ENCODE measurements at places on chromosomes 5 and 9.

DNA sequence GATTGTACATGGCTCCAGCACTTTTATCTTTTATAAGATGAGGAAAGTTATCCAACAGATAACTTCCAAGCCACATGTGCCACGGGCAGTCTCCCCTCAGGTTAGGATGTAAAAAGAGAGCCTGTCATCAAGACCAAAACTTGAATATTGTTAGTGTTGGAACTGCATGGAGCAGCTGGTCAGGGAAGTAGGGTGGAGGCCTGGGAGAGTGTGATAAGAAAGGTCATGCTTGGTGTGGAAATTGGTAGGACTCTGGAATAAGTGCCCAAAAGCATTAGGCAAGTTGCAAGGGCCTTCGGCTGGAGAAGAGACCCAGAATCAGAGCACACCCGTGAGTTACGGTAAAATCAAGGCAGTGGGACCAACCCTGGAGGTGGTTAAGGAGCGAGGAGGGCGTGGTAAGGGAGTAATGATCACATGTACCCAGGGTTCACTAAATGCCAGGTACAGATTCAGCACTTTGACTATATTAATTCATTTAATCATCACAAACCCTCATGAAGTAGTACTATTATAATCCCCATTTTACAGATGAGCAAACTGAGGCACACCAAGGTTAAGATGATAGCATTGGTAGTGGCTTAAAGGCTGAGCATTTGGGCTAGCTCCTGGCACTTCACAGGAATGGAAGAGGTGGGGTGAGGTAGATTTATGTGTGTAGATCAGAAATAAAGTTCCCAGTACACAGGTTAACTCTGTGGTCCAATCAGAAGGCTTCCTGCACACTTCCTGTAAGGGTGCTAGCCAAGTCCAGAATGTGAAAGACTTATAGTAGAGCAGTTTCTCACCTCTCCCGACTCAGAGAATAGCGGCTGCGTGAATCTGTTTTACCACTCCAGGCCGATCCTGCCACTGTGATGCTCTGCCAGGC lies 96.5 kb upstream of the ZNF608 start:
- DNase-seq: no peak

GRCh38 chr5:2451100-2451499 lies 300.4 kb downstream of the IRX2 start:
- DNase-seq: no peak

GRCh38 chr9:20236676-20237075 lies 385.6 kb downstream of the MLLT3 start:
- DNase-seq: no peak

GRCh38 chr9:91006046-91006445 lies 204.4 kb downstream of the SYK start:
- no peak for DNase-seq

DNA sequence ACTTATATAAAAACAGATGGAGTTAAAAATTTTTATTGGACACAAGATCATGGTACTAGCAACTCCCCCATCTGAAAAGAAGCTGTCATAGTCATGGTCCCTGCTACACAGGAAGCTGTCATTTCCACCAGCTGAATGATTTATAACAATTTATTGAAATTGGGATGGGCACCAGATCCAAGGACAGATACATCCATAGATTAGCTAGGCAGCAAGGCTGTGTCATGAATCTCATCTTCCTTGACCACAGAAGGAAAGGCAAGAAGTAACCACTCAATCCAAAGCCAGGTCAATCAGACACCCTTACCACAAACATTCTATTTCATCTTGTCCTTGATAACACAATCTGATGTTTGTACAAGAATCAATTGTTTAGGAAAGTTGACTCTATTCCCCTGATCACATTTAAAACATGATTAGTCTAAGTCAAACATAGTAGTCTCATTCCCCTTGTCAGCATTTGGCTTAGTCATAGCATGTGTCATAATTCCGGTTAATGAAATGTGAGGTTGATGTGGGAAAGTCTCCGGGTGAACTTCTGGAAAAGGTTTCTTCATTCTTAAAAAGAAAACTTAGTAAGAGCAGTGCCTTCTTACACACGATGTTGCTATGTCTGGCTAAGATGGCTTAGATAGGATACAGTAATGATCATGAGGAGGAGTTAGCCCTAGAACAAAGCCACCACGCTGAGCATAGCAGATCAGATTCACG lies 462.6 kb upstream of the PAPPA start:
- DNase-seq: no peak

DNA sequence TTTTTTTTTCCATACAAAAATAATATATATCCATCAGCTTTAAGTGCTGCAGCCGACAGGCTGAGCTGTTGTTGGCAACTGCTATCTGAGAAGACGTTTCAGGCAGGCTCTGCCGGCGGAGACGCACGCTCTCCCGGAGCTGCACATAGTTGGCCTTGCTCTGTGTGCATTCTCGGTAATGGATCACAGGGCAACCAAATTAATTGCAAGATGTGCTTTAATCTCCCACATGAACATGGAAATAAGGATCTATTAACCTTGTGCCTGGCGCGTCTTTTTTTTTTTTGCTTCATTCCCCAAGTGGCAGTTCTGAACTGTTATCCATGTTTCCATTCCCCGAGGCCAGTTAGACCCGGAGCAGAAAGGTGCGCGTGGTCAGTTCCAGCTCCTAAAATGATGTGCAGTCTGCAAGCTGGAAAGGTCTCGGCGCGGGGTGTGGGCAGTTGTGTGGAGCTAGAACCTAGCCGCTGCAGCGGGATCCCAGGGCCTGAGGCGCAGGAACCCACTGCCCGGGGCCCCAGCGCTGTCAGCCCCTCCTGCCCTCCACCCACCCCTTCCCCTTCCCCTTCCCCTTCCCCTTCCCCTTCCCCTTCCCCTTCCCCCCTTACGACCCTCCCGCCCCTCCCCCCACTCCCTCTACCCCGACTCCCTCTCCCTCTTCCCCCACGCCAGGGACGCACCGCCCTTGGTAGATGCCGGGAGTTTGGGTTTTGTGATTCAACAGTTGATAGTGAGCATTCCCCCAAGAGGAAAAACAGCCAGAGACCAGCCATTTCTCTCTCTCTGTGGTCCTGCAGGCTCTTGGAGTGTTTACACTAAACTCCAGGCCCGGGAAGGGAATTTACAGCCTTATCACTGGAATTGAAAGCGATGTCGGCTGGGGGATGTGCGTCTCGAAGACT lies 137.8 kb downstream of the CEP120 start:
- no peak for DNase-seq

DNA sequence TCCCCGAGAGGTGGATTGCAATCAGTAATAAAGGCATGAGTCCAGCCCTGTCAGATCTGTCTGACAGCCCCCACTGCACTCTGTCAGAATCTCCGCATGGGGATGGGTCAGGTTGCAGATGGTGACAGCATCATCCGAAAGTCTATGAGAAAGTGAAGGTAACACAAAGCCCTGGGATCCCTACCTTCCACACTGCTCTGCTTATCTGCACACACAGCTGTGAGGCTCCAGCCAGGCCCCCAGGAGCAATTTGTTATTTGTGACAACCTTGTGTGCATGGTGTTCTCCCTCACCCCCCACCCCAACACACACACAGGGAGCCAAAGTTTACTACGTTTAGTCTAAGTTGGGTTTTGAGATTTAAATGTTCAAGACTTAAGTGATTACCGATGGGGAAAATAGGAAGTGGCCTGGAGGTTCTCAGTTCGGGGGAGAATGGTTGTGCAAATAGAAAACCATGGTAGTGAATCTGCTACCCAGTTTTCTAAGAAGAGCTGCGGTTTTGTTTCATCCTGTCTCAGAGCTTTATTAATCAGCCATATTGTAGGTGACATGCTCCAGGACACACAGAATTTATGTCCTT lies 92.7 kb downstream of the SV2C start:
- DNase-seq: no peak

DNA sequence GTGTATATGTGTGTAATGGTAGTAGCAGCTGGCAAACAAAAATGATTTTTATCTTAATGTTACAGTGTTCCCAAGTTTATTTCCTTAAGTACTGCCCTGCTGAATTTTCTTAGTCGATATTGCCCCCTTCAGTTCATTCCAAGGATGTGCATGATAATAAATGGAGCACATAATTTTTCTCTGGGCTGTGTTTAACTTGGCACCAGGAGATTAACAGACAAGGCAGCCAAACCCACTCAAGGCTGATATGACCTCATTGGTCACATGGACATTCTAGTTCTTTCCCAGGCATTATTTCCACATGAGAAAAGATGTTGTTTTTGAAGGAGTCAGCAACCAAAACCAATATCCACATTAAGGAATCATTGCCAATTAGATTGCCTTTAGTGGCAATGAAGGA lies 61.8 kb downstream of the COX7C start:
- no peak for DNase-seq

- peak; percentile 54 for DNase-seq
Measured at GRCh38 chr5:135191084-135191826, 157.2 kb upstream of the PITX1 start.

DNA sequence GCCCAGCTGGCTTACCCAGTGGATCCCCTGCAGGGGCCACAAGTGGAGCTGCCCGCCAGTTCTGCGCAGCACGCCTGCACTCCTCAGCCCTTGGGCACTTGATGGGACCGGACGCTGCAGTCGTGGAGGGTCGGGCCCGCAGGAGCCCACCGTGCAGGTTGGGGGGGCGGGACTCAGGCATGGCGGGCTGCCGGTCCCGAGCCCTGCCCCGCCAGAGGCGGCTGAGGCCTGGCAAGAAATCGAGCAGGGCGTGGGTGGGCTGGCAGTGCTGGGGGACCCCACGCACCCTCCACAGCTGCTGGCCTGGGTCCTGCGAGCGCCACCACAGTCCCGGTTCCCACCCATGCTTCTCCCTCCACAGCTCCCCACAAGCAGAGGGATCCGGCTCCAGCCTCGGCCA lies 19.2 kb upstream of the BTNL3 start:
- DNase-seq: no peak

- no peak for DNase-seq
Measured at GRCh38 chr9:87336914-87337333, 160.7 kb upstream of the DAPK1 start.

GRCh38 chr9:12657998-12658397 lies 35.2 kb upstream of the TYRP1 start:
- no peak for DNase-seq

GRCh38 chr9:81874931-81875330 lies 53.3 kb upstream of the SPATA31D4 start:
- DNase-seq: no peak

GRCh38 chr5:56060276-56061110 lies 65.7 kb upstream of the IL6ST start:
- DNase-seq: no peak

- no peak for DNase-seq
Measured at GRCh38 chr9:77585335-77585786, 62.8 kb downstream of the GNA14 start.

GRCh38 chr9:93671020-93671338 lies 94.6 kb downstream of the PHF2 start:
- no peak for DNase-seq

- no peak for DNase-seq
Measured at GRCh38 chr9:14881006-14881405, 29.2 kb downstream of the FREM1 start.

DNA sequence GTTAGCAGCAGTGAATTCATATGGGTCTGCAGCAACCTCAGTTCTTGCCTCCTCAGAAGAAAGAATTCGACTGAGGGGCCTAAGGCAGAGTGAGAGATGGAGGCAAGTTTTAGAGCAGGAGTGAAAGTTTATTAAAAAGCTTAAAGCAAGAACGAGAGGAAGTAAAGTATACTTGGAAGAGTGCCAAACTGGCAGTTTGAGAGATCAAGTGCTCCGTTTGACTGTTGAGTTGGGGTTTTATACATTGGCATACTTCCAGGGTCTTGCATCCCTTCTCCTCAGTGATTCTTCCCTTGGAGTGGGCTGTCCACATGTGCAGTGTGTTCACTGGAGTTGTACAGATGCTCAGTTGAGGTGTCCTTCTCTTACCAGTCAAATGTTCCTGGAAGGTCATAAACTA lies 203.6 kb downstream of the SPATA31D1 start:
- no peak for DNase-seq

GRCh38 chr9:470552-471194 lies 256.0 kb downstream of the DOCK8 start:
- no peak for DNase-seq

DNA sequence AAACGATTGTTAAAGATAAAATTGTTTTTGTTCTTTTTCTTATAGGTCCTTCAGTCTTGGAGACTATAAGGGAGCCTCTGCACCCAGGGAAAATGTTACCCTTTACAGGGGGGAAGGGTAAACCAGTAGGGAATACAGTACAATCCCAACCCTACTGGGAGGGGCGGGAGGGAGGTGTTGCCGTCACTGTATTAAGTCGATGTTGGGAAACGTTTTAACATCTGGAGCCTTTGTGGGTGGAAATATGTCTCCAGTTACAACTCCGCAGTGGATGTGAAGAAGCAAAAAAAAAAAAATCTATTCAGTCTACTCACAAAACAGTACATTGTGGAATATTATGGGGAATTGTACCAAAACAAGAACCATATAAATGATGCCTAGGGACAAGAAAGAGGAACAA lies 47.2 kb upstream of the FCHO2 start:
- no peak for DNase-seq

DNA sequence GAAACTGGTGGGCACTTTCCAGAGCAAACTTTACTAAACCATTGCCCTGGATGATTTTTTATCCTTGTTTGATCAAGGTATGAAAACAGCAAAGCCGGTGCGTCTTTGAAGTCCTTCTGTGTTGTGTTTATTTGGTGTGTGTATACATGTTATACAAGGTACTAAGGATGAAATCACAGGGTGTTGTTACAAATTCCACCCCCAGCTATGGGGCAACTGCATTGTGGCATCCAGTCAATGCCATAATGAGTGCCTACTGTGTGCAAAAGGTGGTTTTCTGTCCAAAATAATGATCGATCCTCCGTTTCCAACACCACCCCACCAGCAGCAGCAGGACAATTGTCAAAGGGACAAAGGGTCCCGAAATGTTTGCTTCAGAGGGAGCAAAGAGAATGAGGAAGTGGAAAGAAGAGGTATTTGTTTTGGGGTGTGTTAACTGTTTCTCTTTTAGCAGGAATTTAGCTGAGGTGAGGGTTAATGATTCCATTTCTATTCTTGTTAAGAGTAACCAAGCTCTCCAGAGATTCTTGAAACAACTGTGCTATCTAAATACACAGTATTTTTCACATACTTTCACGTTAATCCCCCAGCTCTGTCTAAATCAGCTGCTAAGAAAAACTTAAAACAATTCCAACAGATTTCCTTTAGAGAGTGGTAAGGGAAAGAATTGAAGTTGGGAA lies 568.7 kb upstream of the KLF4 start:
- no peak for DNase-seq

- no peak for DNase-seq
Measured at GRCh38 chr9:112112519-112112918, 62.6 kb downstream of the SUSD1 start.

- DNase-seq: no peak
Measured at GRCh38 chr5:138722544-138723177, 30.6 kb upstream of the CTNNA1 start.

DNA sequence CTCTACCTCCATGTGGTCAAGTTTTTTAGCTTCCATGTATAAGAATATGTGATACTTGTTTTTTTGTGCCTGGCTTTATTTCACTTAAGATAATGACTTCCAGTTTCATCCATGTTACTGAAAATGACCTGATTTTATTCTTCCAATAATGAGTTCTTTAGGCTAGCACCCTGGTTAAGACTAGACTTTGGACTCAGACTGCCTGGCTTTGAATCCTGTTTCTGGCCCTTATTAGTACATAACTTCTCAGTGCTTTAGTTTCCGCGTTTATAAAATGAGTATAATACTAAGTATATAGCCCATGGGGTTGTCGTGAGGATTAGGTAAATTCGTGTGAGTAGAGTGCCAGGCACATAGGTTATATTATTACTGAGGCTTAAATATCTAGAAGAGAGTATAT lies 18.5 kb downstream of the KIAA1958 start:
- no peak for DNase-seq
